ENCODE measurements at places on chromosomes 11 and 22.

DNA sequence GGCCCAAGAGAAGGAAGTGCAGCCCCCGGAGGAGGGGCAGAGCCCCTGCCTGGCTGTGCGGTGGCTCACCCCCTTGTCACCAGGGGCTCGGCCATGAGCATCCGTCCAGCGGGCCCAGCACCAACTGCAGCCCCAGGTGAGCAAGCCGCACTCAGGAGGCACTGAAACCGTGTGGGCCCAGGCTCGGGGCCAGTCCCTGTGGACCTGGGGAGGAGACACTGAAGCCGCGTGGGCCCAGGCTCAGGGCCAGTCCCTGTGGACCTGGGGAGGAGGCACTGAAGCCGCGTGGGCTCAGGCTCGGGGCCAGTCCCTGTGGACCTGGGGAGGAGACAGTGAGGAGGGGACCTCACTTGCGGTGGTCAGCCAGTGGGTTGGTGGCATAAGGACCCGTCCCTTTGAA, 13.9 kb downstream of the LSP1 start:
- DNase-seq: no peak

DNA sequence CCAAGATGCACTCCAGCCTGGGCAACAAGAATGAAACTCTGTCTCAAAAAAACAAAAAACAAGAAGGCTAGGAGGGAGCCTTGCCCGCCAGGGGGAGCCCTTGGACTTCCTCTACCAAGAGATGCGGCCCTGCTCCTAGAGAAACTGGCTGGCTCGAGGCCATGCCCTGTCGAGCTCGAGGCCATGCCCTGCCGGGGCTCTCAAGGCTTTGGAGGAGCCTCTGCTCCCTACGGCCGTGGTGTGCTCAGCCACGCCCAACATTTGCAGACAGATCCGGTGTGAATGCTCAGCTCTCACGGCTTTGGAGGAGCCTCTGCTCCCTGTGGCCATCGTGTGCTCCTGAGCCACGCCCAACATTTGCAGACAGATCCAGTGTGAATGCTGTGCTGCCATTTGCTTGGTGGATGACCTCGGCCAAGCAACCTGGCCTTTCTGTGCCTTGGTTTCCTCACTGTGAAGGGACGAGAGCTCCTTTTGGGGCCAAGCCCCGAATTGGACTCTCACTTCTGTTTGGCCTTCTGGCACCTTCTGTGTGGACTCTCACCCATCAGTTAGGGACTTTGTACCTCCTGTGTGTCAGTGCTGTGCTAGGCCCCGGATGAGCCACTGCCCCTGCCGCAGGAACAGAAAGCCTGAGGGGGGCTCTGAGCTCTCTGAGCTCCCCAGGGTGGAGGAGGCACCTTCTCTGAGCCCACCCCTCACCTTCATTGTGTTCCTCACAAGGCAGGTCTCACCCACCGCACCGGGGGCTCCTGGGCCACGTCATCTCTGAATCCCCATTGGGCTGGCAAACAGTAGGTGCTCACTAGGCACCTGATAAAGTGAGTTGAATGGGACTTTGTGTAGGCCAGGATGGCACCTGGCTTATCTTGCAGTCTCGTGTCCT, 14.1 kb downstream of the C11orf24 start:
- DNase-seq: peak; percentile 94

DNA sequence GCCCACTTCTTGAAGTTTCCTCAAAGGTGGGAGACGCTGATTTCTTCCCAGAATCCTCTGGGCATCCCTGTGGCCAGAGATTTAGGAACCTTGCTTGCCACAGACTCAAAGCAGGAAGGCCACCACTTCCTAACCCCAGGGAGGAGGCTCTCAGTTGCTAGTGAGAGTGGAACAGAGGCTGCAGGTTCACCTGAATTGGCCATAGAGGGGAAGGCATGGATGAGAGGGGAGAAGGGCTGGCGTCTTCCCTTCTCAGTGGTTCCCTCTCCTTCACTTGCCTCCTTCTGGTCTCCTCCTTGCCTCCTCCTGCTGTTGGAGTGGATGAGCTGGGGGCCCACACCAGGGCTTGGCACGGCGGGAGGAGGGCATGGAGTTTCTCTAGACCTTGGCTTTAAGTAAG, 185.7 kb downstream of the ADAMTS15 start:
- DNase-seq: no peak

- DNase-seq: no peak
Observed at GRCh38 chr11:30155428-30155827, 75.4 kb upstream of the FSHB start.

DNA sequence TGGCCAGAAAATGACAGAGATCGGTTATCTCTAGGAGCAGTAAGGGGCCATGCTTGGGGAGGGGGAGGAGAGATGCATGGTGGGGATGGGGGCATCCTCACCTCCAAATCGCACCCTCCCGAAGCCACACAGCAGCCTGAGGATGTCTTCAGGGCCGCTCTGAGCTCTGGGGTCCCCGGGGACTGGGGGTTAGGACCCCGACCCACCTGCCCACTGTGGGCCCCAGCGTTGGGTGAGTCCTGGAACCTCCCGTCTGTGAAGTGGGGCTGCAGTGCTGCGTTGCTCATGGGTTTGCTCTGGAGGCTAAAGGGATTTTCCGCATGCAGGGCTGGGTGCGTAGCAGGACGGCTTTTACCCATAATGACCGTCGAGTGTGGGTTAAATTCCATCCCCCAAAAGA, 1046.3 kb downstream of the BRD1 start:
- no peak for DNase-seq

DNA sequence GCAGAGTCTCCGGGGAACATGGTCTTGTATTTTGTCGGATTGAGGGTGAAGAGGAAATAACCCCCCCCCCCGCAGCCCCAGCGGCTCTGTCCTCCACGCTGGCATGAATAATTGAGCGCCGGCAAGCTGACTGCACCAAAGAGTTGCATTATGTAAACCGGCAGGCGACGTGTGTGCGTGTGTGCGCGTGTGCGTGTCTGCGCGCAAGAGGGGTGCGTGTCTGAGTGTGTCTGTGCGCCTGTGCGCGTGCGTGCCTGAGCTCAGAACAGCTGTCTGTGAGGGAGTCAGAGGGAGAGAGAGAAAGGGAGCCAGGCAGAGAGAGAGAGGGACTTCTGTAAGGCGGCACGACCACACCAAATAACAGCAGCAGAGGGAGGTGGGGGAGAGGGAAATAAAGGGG, 94.4 kb downstream of the SCN3B start:
- no peak for DNase-seq

GRCh38 chr22:23272371-23272770, 92.1 kb downstream of the BCR start:
- no peak for DNase-seq

DNA sequence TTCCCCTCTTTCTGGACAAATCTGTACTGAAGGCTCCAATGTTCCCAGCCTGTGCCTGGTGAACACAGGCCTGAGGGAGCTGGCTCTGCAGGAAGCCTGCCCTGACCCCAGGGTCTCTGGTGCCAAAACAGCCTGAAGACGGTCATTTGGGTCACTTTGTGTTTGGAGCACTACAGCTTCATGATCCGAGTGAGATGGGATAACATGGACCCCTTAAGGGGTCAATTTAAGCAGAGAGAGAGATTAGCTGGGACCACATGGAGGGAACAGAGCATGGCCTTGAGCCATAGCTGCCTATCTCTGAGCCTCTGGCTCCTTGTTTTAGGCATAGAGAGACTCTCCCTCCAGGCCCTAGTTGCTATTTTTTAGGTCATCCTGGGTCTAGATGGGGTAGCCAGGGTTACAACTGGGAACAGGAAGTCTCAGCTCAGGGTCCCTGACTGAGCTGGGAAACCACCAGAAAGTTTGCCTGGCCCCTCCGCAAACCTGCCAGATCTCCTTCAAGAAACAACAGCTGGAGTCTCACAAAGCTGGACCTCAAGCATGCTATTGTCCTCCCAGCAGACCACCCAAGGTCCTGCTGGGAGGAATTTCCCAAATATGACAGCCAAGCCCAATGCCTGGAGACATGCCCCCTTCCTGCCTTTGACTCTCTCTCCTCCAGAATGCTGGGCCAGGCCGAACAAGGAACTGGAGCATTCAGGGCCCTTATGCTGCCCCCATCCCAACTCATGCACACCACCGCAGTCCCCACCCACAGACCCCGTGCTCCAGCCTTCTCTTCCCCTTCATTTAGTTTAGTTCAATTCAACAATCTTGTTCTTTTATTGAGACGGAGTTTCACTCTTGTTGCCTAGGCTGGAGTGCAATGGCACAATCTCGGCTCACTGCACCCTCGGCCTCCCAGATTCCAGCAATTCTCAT, 4.0 kb downstream of the SLCO2B1 start:
- no peak for DNase-seq

DNA sequence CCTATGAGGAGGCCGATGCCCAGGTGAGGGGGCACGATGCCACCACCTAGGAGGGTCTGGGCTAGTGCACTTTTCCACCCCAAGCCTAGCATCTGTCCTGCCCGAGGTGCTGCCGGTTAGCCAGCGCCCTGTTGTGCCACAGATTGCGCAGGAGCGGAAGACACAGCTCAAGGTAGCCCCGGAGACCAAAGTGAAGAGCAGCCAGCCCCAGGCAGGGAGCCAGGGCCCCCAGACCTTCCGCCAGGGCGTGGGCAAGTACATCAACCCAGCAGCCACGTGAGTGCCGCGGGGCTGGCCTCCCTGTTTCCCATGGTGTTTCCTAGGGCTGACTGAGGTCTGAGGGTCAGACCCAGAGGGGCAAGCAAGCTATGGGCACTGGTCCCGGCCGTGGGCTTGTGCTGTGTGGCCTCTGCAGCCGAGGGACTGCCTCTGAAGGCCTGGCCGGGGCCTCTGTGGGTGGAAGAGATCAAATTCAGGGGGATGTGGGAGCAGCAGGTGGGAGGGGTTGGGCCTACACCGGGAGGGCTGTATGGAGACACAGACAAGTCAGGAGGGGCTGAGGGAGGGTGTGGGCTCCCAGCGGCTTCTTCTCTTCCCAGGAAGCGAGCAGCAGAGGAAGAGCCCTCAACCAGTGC, 29.1 kb downstream of the PPIL2 start:
- DNase-seq: no peak

- DNase-seq: peak; percentile 55
Observed at GRCh38 chr22:48940266-48941032, 887.2 kb downstream of the BRD1 start.

DNA sequence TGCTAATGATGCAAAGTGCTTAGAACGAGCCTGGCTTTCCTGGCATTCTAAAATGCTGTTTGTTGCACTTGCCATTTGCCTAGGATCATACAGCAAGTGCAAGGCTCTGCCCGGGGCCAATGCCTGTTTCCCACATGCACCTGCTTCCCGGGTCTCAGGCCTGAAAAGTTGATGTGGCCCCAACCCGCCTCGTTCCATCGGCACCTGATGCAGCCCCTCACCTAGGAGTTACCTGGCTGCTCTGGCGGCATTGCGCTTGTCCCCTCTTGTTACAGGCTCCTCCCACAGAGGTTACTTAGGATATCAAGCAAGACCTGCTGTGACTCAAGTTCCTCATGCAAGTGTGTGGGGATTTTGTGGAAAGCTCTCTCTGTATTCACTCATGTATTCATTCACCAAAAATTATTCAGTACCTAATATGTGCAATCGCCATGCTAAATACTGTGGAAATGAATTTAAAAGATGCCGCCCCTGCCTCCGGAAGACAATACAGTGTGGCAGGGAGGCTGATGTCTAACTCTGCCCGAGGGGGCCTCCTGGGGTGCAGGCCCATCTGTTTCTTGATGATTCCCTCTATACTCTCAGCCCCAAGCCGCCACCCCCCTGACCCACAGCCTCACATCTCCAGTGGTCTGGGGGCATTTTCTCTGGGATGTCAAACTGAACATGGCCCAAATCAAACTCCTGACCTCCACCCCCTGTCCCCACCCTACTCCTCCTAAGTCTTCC, 184.5 kb downstream of the EFCAB6 start:
- DNase-seq: no peak

DNA sequence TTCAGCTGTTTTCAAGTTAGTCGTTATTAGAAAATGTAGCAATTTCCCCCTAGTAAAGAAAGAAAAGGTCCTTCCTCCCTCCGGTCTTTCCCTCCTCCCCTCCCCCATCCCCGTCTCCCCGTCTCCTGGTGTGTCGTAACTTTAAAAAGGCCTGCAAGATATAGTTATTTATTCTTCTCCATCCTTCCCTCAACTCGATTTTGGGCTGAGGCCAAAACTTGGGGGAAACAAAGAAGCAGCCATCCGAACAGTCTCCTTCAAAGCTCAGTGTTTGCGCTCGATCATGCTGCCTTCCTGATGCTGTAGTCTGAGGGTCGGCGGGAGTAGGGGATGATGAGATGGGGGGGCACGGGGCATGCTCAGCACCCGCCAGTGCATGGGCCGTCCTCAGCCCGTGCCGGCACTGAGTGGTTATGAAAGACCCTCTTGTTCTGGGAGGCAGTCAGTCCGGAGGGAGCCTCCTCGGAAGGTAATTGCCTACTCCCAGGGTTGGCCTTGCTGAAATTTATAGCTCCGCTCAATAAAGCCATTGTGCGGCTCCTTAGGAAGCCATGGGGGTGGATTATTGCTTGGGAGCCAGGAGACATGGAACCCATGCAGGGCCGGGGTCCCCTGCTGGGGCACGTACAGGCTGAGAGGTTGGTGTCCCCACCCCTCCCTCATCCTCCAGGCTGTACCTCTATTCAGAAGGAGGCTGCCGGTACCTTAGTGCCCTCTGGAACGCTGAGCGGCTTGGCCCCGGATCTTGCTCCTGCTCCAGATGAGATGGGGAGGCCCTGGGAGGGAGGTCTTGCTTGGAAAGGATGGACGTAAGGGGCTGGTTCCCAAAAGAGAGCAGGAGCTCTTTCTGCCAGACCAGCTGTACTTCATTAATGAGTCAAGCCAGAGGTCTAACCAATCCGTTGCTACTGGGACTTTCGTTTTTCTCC, 212.7 kb upstream of the CADM1 start:
- no peak for DNase-seq

GRCh38 chr11:75344761-75345454, 6.6 kb downstream of the ARRB1 start:
- no peak for DNase-seq

DNA sequence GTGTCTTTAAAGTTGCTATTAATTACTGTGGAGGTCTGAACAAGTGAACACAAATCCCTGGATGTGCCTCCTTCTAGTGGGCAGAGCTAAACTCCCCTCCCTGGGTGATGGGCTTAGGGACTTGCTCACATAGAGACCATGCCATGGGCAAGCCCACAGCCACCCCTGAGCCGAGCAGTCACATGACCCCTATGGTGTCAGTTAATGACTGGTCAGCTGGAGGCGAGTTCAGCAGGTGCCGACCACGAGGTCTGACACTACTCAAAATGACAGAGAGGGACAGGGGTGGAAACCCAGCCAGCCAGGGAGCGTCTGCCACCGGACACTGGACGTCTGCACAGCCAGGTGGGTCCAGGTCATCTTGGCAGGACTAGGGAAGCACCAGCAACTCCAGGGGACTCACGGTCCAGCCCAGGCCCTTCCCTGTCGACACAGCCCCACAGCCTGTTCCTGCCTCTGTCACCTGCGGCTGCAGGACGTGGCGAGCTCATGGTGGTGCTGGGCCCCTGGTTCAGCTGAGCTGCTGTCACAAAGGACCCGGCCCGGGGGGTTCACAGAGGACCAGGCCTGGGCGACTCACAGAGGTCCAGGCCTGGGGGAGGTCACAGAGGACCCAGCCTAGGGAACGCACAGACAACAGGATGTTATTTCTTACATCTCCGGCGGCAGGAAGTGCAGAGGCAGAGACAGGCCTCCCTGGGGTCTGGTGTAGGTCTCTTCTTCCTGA, 135.0 kb downstream of the BRD1 start:
- no peak for DNase-seq

- no peak for DNase-seq
Observed at GRCh38 chr11:8674859-8675258, 7.6 kb downstream of the TRIM66 start.
